Fibroblast of skin of right biceps (primary cell): ENCODE measurements at places on chromosomes 16 and 17.

DNA sequence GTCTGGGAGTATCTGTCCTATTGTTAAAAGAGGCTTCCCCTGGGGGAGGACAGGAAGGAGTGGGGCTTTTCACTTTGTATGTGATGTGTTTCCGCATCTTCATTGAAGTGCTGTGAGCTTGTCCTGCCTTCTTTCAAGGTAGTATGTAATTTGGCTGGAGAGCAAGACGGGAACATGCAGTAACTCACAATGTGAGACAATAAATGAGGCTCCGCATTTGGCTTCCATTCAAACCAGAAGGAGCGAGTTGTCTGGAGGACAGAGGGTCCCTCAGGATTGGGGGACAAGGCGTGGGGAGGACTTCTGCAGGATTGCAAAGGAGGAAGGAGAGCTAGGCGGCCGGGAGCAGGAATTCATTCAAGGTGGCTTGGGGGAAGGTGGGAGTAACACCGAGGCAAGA, 203.5 kb downstream of the RBFOX3 start:
- DNase-seq, result no peak

DNA sequence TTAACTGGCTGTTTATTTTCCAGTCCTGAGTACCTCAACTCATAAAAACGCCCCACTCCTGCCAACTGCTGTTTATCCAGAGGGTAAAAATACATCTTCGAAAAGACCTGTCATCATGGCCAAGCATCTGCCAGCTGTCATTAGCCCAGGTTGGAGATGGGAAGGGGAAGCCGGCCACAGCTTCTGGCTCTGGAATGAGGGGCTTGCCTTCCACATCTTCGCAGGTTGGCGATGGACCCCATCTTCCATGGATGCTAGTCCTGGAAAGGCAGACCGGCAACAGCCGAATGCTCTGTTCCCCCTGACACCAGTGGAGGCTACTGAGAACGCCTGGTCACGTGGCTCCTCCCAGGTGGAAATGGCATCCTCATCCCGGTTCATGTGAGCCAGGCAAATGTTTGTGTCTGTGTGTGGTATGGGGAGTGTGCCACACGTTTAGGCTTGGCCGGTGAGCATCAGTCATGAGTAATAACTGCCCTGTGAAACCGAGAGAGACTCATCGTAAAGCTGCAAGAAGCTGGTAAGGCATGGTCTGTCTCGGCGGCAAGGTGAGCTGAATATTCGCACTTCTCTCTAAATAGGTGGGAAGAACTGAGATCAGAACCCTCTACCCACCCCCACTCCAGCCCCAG, 420 bp upstream of the KRTAP17-1 start:
- DNase-seq, result no peak

- no peak for DNase-seq
These were observed 40.1 kb upstream of the RBBP6 start for GRCh38 chr16:24499193-24499814.

DNA sequence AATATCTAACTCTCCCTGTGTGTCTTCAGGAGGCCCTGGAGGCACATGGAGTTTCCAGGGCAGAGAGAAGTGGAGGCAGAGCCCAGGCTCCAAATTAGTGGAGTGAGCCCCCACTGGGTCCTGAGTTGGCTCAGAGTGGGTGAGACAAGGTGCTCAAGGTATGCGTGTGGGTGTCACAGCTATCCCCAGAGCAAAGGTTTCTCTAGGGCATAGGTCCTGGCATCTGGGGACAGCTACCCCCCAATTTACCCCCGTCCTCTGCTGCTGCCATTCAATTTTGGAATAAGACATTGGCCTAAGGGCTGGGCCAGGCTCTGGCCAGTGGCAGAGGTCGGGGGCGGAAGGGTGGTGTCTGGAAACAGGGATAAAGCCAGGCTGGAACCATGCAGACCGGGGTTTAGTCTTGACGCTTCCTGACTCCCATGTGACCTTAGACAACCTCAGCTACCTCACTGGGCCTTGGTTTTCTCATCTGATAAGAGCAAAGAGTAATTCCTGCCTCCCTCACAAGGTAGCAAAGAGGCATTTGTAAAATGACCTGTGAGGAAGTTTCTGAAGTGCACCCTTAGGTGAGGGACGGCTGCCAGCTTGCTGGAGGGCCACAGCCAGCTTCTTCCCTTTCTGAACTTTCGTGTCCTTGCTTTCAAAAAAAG, 78.2 kb upstream of the TMEM97 start:
- DNase-seq, result no peak

- DNase-seq, result no peak
These were observed 17.7 kb upstream of the RMI2 start for GRCh38 chr16:11327277-11328171.

DNA sequence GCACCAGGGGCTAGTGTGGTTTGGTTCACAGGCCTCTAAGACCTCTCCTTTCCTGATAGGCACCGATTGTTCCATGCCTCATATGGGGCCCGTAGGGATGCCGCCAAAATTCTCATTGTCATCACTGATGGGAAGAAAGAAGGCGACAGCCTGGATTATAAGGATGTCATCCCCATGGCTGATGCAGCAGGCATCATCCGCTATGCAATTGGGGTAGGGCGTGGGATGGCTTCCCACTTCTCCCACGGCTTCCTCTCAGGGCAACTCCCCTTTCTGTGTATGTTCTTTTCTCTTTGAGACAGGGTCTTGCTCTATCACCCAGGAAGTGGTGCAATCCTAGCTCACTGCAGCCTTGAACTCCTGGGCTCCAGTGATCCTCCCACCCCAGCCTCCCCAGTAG, 5.3 kb downstream of the ITGAX start:
- no peak for DNase-seq

GRCh38 chr16:84527532-84528269, 23.2 kb upstream of the MEAK7 start:
- DNase-seq, result no peak
